Skeletal muscle tissue (tissue), 5 donors: ENCODE measurements at places on chromosomes 11 and 22. TPM values are rescaled to one million over a fixed set of nuclear protein-coding genes. Genes with fewer than 3 reads are reported as not detected.

The LRRC4C gene
- 2.1 TPM for total RNA-seq

The JAML gene
- 6.8 TPM for total RNA-seq

The MSANTD2 gene
- total RNA-seq: 9.4 TPM

The AIFM3 gene
- total RNA-seq: under 0.01 TPM

The KCNQ1OT1 gene
- total RNA-seq: 6.8 TPM

The STX3 gene
- 2.6 TPM for total RNA-seq

The TREH gene
- total RNA-seq: 0.52 TPM
